ENCODE measurements at places on chromosomes 4 and X.

GRCh38 chr4:118981171-118981838 is 92.7 kb downstream of the SYNPO2 start:
- DNase-seq: peak; percentile 65

DNA sequence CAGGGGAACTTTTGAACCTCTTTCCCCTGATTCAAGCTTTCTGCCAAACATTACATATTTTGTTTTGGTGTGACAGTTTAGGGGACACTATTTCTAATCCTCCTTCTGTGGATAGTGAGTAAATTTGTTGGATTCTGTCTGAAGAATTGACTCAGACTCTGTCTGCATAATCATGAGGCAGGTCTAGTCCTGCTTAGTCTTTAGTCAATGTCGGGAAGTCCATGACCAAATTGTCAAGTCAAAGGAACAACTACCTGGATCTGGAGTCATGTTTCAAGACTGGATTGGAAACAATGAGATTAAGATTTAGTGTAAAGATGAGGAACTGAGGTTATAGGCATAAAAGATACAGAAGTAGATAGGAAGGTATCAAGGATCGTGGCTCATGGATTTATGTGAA is 100.9 kb downstream of the MAGEB17 start:
- DNase-seq: no peak

DNA sequence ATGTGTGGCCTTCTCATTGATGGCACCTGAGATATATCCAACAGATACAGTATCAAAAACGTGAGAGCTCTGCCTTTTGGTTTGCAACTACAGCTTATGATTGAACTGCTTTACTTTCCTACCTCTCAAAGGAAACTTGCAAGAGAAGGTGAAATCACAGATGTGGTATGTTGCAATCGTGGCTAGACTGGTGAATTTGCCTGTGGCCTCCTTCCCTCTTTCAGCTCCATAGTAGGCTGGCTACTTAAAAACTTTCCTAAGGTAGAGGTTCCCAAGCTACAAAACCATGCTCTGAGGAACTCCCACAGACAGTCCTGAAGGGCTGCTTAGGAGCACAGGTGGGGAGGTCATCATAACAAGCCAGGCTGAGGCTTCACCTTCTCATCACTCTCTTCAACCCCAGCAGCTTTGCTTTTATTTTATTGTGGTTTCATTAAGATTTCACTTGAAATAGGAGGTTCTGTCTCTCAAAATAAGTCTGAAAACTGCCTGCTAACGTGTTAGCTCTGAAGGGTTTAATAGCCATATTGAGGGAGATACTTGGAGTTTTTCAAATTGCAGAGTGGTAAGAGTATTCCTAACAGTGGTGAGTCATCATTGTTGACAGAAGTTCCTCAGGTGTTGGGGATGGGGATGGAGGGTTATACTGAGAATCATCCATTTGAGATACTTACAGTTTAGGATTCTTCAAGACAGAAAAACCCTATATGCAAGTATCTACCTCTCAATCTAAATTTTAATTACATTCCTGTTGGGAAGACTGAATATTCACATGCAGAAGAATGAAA is 93.5 kb upstream of the UCP1 start:
- peak; percentile 84 for DNase-seq

- no peak for DNase-seq
These were observed 12.8 kb upstream of the SLITRK4 start for GRCh38 chrX:143648705-143649104.

GRCh38 chr4:58286335-58286734 is 1176.2 kb upstream of the IGFBP7 start:
- no peak for DNase-seq

GRCh38 chr4:55469979-55470378 is 74.2 kb downstream of the TMEM165 start:
- no peak for DNase-seq

DNA sequence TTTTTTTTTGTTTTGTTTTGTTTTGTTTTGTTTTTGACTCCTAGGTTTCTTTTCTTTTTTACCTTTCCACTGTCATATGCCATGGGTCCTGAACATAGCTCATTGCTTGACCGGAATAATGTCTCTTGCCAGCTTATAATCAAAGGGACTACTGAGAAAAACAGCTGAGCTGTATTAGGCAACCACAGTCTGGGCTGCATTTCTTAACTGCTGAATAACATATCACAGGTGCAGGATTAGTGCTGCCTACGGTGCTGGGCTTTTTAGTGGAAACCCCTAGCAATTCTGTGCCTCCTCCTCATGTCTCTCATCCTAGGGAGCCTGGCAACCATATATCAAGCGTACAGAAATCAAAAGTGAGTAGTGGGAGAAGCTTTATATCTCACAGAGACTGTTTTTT is 333.5 kb downstream of the BMPR1B start:
- peak; percentile 72 for DNase-seq

- DNase-seq: peak; percentile 45
These were observed 49.8 kb downstream of the OSTC start for GRCh38 chr4:108700081-108700757.

All from iris pigment epithelial cell (primary cell).